A549 treated with dexamethasone at 1 μM for 4 hours (cell line): ENCODE measurements at places on chromosomes 4 and X. TPM values are rescaled to one million over a fixed set of nuclear protein-coding genes. Genes with fewer than 3 reads are reported as not detected.

Gene BEND2
- not detected in 5 replicates for total RNA-seq

Gene STPG2
- total RNA-seq, result not detected in 5 replicates

Gene SUPT20HL1
- not detected in 5 replicates for total RNA-seq

Gene NWD2
- not detected in 5 replicates for total RNA-seq

Gene MAGEB1
- total RNA-seq, result not detected in 5 replicates

Gene SH3D19
- 17.8 to 25.2 TPM (median 24.0 TPM) in 5 replicates for total RNA-seq

Gene ANXA5
- 504 to 591 TPM (median 541 TPM) in 5 replicates for total RNA-seq

Gene NAP1L3
- total RNA-seq, result 0.36 to 0.65 TPM (median 0.38 TPM) in 5 replicates

Gene FGF2
- 27.3 to 61.3 TPM (median 49.2 TPM) in 5 replicates for total RNA-seq

Gene PCDH10
- 0.12 to 0.21 TPM (median 0.14 TPM) in 5 replicates for total RNA-seq

Gene ADAM29
- total RNA-seq, result not detected in 5 replicates

Gene CUL4B
- total RNA-seq, result 37.8 to 53.8 TPM (median 48.5 TPM) in 5 replicates
